ENCODE measurements at places on chromosomes 2 and 18.

- no peak for DNase-seq
Measured at GRCh38 chr2:157061799-157062198, 195.7 kb upstream of the GALNT5 start.

DNA sequence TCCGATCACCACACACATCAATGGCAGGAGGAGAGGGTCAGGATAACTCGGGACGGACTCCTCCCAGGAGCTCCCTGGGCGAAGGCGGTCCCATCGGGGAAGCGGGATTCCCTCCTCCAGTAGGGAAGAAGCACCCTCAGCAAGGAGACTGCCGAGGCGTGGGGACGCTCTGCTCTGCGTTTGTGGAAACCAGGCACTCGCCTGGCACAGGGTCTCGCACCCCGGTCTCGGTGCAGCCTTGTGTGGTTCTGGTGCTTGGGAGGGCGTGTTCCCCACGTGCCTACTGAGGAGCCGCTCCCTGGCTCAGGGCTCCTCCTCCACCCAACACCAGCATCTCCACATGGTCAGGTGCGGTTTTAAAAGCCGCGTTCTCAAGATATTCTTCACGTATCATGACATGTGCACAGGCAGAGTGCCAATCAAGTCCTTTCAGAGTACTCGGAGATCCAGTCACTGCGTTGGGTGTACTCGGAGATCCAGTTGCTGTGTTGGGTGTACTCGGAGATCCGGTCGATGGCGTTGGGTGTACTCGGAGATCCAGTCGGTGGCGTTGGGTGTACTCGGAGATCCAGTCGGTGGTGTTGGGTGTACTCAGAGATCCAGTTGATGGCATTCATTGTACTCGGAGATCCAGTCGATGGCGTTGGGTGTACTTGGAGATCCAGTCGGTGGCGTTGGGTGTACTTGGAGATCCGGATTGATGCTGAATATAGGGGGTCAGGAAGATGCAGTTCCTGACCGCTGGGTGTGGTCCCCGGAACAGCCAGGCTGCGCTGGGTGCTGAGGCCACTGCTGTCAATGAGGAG lies 117.5 kb downstream of the RTP5 start:
- no peak for DNase-seq

- DNase-seq, result no peak
Measured at GRCh38 chr2:62254424-62255266, 58.7 kb downstream of the B3GNT2 start.

DNA sequence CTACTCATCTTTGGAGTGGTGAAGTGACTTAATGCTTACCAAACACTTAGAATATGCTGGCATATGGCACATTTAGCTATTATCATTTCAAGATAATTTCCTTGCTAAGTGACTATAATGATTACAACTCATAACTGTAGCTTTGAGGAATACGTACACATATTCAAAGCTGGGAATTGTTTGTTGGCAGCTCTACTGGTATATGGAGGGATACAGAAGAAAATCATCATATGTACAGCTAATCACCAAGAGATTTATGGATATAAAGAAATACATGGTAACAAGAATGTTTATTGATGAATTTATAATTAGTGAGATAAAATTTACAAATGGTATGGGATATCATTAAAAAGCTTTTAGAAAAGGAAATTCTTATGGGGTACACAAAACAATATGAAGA lies 207.2 kb downstream of the GALNT13 start:
- no peak for DNase-seq

DNA sequence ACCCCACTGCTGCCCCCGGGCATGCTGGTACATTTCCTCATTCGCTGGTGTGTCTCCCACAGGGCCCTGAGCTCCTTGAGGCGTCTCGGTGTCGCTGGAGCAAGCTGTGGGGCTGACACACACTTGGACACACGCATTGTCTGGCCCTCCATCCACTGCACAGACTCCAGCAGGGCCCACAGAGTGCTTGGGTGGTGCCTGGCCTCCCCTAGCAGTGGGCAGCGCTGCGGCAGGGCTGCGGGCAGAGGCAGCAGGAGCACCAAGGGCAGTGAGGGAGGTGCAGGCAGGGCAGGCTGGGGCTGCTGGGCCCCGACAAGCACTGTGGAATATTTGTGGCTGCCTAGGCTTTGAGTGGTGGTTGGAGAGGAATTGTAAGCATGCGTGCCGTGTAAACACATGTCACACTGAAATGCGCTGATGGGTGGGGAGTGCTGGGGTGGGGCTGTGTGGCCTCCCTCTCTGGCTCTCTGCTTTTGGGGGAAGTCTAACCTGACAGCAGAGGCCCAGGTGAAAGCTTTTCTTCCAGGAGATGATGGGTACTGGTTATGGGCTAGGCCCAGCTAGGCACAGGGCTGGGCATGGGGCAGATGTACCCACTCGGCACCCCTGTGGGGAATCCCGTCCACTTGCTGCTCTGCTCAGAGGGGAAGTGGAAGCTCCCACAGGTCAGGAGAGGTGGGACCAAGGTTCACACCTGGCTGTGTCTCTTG lies 55.5 kb upstream of the HS6ST1 start:
- peak; percentile 66 for DNase-seq

- DNase-seq, result peak; percentile 62
Measured at GRCh38 chr2:218081695-218082094, 12.6 kb downstream of the RUFY4 start.

DNA sequence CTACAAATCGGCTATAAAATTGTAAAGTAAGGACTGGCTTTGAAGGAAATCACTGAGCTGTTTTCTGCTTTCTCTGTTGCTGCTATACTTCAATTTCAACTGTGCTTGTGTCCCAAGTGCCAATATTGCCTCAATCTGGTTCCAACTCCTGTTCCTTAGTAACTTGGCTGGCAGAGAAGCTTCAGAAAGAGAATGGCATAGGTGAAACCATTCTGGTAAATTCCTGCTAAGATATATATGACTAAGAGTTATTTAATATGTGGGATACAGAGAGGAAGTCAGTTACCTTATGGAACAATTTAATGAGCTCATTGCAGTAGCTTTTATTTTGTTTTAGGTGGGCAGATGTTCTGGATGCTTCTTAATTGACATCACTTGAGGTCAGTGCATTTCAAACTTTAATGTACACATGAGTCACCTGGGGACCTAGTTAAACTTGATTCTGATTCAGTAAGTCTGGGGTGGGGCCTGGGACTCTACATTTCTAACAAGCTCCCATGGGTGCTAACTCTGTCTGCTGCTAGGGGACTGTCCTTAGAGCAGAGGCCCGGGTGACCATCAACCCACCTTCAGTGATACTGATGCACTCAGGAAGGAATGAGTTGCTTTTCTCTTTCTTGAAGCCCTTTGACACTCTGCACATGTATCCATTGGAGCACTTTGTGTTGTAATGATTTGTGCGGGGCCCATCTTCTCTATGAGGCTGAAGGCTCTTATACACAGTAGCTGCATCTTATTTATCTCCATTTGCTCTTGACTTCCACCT lies 47.6 kb downstream of the LIPG start:
- DNase-seq, result no peak

- peak; percentile 94 for DNase-seq
Measured at GRCh38 chr2:189285962-189286645, 106.5 kb upstream of the COL5A2 start.

DNA sequence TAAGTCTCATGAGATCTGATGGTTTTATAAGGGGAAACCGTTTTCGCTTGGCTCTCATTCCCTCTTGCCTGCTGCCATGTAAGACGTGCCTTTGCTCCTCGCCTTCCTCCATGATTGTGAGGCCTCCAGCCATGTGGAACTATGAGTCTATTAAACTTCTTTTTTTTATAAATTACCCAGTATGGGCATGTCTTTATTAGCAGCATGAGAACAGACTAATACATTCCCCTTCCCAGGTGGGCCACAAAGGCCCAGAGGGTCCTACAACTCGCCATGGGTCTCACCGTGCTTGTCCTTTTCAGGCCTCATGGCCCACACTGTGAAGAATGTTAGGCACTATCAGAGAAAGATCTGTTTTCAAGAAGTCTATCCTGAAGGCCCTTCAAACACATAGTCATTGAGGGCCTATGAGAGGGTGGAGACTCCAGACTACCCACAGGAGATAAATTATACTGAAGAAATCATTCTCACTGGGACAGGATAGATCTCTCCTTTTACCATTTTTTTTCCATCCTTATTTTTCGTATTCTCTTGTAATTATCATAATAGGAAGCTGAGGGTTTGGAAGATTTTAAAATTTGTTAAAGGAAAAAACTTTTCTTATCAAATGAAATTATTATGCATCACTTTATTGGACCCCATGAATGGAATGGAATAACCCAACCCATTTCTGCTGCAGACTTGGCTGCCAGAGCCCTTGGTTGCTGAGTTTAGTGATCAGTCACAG lies 91.0 kb upstream of the MSH2 start:
- DNase-seq, result no peak

DNA sequence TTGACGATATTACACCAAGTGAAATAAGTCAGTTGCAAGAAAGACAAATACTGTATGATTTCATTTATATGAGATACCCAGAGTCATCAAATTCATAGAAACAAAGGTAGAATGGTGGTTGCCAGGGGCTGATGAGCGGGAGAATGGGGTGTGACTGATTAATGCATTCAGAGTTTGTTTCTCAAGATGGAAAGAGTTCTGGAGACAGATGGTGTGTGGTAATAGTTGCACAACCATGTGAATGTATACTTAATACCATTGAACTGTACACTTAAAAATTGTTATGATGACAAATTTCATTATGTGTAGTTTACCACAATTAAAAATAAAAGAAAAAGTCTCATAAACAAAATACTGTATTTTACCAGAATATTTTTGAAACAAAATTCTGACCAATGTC lies 117.3 kb downstream of the PIGN start:
- DNase-seq, result no peak

All from AG09309 (cell line).